ENCODE measurements at places on chromosomes 12 and 14. TPM values are rescaled to one million over a fixed set of nuclear protein-coding genes. Genes with fewer than 3 reads are reported as not detected.
A peak's percentile ranks its signal among the peaks of the same experiment; 100 is the strongest.

GRCh38 chr12:93733358-93733757 is 56.2 kb downstream of the CRADD start:
- DNase-seq: no peak

- peak; percentile 62 for DNase-seq
Observed at GRCh38 chr12:78146365-78146772, 315.7 kb downstream of the NAV3 start.

GRCh38 chr12:10554756-10555481 is 49.2 kb downstream of the EIF2S3B start:
- no peak for DNase-seq

DNA sequence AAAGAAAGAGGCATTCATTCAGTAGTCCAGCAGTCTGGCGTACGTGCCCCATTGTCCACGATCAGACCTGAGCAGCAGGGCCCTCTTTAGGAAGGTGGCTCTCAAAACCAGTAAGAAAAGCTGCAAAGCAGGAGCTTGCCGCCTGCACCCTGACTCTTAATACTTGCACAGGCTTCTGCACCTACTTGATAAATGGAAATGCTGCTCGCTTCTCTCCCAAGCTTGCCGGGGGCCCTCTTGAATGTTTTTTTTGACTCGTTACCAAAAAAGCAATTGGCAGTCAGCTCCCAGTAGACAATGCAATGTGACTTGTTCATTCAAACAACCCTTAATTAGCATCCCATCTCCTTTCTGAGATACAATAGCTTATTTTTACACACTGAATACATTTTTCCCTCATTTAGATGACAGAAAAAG is 27.2 kb upstream of the PTPRB start:
- DNase-seq: no peak

DNA sequence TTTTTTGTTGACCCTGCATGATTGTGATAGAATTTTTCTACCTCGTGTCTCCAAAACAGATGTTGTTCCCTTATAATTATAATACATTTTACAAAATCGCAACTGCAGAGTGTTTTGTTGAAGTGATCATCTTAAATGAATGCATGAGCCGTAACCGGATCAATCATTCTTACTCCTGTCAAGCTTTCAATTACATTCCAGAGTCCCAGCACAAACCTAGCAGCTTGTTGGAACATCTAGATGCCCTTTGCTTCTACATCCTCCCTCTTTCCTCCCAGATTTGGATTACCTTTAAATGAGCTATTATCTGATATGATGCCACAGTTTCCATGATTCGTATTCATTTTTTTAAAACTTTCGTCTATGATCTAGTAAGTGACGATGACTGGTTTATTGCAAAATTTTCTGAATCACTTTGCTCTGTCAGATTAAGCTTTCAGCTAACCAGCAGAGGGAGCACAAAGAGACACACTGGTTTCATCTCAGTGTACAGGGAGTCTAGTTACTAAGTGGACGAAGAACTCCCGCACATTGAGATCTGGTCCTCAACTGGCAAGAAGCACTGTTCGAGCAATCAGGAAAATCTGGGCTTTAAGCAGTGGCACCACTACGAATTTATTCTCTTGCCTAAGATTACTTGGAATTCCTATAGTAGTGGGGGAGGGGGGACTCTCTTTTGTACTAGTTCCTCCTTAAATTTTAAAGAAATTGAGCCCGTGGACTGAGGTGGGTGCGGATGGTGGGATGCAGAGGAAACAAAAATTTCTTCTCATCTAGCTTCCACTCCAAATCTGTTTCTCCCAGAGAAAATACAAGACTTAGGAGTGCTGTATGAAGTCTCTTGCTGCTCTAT is 40.9 kb downstream of the TSHR start:
- peak; percentile 84 for DNase-seq

DNA sequence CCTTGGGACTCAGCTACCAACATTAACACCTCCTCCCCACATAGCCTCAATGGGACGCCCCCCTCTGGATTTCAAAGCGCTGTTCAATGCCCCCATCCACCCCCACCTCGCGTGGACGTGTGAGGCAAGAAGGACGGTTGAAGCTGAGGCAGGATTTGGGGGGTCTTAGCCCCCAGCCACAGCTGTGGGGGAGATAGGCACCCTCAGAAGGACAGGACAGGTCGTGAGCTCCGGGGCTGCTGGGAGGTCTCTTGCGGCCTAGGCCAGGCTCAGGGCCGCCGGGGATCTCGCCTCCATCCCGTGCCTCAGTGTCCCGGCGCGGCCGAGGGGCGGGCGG is 8.3 kb upstream of the SP7 start:
- no peak for DNase-seq

DNA sequence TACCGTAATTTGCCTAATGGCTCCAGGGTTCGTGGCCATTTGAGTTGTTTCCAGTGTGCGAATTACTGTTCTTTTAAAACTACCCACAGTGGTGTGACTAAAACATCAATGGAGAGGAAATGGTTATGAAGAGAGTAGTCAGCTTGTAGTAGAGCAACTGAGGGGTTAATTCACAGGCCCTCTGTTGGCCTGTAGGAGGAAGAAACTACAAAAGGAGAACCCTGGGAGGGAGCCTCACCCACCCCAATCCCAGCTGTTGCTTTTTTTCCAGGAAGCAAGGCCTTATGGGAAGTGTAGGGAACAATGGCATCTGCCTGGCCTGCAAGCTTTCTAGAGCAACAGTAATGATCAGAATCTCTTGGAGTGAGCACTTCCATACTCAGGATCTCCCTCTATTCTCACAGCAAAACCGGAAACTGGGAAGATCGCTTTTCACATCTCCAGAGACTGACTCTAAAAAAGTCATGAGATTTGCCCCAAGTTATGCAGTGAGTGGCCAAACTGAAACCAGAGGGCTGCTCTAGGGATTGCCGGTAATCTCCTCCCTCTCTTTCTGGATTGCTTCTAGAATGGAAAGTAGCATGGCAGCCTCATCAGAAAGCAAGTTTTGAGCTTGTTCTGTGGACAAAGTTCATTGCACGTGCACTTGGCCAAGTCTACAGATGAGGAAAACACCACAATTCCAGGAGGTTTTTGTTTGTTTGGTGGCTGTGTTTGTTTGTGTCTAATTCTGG is 125.3 kb upstream of the PWP1 start:
- no peak for DNase-seq

DNA sequence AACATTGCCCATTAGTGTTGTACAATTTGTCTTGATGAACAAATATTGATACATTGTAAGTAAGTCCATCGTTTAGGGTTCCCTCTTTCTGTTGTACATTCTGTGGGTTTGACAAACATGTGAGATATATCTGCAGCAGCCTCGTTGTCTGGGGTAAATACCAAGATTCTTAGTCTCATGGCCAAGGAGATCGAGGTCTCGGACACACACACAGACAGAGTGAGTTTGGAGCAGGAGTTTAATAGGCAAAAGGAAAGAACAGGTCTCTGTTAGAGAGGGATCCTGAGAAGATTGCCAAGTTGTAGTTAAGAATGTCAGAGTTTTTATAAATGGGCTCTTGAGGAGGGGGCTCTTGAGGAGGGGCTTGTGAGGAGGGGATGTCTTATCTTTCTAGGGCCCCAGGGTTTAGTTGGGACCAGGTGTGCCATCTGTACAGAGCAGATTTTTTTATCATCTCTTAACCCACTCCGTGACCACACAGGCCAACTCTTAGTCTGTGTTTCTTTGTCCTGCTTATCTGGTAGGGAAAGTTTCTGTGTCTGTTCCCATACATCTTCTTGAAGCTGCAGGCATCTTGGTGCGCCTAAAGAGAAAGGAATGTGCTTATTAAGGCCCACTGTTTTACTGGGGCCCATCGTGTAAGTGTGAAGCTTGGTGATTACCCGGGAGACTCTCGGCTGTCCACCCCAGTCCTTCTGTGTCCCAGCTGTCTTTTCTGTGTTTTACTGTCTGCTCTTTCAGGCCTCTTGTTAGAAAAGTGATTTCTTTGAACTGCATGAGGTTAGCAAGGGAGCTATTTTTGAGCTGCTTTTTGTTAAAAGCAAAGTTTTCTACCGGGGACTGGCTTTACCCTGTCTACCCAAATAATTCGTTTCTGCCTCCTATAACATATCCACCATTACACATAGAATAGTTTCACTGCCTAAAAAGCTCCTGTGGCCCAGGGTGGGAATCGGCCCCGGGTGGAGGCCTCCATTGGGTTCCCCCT is 22.4 kb upstream of the CLEC2D start:
- peak; percentile 56 for DNase-seq

DNA sequence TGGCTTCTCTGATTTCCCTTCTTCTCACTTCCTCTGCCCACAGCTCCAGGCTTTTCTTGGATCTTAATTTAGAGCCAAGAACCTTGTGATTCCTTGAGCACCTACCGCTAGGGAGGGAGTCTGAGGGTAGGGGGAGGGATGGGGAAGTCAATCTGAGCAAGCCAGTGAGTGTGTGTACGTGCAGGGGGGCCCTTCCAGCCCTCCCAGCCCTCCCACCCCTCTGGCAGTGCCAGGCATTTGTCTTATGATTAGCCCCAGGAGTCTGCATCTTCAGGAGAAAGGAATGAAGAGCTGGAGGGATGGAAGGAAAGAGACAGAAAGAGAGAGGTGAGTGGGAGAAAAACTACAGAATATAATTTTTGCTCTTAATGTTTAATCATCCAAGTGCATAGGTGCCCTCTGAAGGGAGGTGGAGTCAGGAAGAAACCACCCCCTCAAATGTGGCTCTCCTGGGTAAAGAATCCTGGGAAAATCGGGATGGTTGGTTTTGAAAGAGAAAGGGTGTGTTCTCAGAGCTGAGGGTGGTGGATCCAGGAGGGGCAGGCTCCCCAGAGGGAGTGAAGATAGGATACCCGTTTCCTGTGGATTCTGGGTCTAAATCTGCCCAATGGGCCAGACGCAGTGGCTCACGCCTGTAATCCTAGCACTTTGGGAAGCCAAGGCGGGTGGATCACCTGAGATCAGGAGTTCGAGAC is 2.1 kb downstream of the PIANP start:
- DNase-seq: no peak

DNA sequence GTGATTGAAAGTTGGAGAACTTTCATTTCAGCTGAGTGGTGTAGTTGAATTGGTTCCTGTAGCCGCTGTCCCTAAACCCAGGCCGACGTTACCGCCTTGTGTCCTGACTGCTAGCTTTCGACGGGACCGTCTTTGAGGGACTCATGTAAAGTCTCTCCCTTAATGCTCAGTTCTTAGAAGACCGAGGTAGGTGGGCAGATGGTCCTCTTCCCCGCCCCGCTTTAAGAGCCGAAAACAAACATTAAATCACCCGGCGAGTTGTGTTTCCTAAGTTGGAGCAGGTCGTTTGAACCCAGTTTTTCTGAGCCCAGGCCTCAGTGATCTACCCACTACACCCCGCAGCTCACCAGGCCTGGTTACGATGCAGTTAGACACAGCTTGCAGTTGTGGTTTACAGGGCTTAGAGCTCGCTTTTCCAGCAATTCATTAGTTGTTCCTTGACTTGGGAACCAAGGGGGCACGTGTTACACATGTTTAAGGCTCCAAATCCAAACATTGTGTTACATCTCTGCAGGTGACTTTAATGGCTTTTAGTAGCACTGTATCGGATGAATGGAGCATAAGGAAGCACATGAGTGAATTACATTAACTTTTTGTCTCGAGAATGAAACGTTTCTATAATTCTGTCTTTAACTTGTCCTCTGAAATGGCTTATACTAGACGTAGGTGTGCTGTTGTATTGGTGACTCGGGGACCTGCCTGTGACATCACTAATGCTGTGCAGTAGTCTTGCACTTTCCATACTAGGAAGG is 790 bp downstream of the NEDD1 start:
- peak; percentile 25 for DNase-seq

DNA sequence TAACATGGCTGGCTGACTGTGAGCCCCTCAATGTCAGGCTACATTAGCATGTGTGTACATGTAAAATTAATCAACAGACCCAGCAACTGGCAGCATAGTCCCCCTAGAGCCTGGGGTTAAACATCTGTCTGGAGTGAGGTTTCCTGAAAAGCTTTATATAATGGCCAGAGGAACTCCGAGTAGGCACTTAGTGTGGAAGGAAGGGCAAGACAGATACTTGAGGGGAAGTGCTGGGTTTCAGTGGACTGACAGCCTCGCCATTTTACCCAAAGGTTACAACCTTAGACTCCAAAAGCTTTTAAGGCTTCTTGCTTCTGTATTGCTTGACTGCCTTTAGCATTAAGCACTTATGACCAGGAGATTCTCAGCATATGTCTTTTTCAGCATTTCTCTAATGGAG is 430.8 kb downstream of the FLRT2 start:
- DNase-seq: no peak

Gene HOXC10
- total RNA-seq: not detected

Gene FGF6
- total RNA-seq: not detected

Gene MFAP5
- 0.90 TPM for total RNA-seq
